ENCODE measurements at places on chromosomes 2 and 18. TPM values are rescaled to one million over a fixed set of nuclear protein-coding genes. Genes with fewer than 3 reads are reported as not detected.

Gene ELOA2
- total RNA-seq, result not detected

Gene DTNA
- total RNA-seq, result 17.5 TPM

Gene CD207
- total RNA-seq, result not detected

Gene SEPTIN10
- 79.4 TPM for total RNA-seq

Gene RGPD6
- total RNA-seq, result 27.6 TPM

Gene CRYGC
- total RNA-seq, result not detected

Gene APLF
- total RNA-seq, result 5.8 TPM

Gene CDH2
- 6.3 TPM for total RNA-seq

Gene GRHL1
- 0.58 TPM for total RNA-seq
